ENCODE measurements at places on chromosomes 2 and 18.

DNA sequence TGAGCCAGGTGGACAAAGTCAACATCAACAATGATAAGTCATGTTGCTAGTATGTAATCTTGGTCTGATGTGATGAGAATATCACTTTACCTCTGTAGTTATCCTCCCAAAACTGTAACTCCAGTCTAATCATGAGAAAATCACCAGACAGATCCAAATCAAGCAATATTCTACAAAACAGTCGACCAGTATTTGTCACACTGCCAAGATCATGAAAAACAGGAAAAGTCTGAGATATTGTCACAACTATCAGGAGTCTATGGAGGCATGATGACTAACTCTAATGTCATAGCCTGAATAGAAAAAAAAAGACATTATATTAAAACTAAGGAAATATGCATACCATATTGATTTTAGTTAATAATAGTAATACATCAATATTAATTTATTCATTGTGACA, 1883.3 kb upstream of the CELF4 start:
- peak; percentile 60 for DNase-seq

DNA sequence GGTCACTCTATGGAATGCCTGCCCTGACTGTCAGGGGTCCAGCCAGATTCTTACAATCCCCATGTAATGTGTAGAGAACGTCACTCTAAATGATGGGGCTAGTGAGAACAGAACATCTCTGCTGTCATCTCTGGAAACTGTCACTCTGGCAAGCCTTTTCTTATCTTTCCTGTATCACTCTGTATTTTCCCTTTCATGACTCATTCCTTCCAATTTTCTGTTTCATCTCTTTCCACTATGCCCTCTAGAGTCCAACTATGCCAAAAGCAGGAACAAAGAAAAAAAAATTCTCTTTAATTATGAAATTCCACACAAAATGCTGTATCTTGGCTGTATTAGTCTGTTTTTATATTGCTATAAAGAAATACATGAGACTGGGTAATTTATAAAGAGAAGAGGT, 608.8 kb downstream of the ADCYAP1 start:
- DNase-seq = peak; percentile 8

DNA sequence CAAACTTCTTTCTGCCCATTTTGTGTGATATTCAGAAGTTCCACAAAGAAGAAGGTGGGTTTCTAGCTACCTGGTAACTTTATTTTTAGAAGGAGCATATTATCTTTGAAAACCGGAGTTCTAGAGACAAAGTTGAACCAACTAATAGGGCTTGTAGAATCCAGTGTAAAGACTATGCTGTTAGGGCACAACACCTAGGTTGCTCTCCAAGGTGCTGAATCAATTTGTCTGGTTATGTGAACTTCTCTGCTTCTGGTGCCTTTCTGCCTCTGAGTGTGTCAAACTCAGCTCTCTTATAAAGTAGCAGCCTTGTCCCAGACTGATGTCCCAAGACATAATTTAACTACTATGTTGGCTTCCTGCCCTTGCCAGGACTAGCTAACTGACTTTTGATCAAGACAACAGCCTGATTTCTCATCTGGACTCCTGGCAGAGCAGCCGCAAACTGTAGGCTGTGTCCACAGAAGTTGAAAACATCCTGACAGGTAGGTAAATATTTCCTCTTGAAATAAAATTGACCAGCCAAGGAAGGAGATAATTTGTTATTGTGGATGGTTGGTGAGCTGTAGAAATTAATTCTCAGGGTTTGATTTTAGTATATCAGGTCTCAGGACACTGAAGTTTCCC, 119.4 kb downstream of the CYRIA start:
- peak; percentile 67 for DNase-seq

DNA sequence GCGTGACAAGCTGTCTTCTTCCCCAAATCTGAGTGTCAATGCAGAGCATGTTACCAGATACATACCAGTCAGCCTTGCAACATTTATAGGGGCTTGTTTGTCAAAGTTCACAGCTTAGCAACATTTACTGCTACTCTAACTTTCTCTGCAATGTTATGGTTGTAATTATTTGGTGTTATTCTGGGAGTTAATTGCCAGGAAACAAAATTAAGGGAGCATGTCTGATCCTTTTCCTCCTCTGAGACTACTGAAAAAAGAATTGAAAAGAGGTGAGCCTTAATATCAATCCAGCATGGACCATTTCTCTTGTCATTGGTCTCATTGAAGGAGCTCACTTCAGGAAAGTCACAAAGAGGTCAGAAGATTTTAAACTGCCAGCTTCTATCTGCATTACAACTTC, 465.6 kb upstream of the LINC00305 start:
- DNase-seq = no peak

DNA sequence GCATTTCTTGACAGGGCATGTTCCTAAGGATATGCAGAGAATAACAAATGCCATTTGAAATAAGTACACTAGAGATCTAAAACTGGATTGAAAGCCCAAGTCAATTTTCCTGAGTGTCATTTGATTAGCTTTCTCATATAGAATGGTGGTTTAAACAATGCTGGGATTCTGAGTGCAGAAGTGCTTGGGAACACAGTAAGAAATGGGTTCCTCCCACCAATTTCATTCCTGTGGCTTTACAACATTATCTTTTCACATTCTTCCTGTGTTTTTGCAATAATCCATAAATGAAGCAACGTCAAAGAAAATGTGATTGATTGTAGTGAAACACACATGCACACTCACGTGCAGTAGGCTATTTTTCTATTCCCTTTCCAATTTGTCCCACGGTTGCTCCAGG, 1858.4 kb upstream of the PIK3C3 start:
- peak; percentile 42 for DNase-seq

GRCh38 chr18:12377556-12378197, 650 bp upstream of the AFG3L2 start:
- DNase-seq = no peak

GRCh38 chr2:79638410-79638809, 125.6 kb downstream of the CTNNA2 start:
- no peak for DNase-seq

DNA sequence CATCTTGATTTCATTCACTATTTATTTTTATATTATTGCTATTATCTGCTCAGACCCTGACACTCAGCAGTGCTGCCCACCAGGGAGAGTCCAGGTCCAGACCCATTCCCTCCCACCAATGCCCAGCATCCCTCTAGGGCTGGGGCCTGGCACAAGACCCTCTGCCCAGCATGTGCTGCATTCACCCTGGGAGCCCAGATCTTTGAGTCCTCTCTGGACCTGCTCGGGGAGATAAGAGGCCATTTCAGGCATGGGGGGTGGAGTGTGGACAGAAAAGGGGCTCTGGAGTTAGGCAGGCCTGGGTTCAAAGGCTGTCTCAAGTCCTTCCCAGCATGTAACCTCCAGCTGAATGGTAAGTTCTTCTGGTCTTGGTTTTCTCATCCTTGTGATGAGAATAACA, 209.6 kb downstream of the CYP26B1 start:
- no peak for DNase-seq

GRCh38 chr2:54259413-54260240, 3.6 kb upstream of the TSPYL6 start:
- DNase-seq = no peak

DNA sequence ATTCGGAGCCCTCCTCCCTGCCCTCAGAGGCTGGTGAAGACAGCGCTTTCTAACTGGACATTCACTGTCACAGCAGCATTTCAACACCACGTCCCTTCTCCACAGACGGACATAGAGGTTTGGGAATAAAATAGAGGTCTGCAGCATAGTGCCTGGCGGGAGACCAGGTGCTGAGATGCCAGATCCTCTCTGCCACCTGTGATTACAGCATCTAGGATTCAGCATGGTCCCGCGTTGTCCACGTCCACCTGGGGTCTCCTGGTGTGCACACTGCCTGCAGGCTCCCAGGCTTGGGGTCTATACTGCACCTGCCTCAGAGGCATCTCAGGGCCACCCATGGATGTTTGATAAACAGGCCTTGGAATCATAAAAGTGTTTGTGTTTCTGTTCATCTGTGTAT, 175.5 kb downstream of the TMEM18 start:
- no peak for DNase-seq

- DNase-seq = no peak
Measured at GRCh38 chr2:227351639-227352038, 26.6 kb downstream of the MFF start.

GRCh38 chr2:96249654-96250053, 16.1 kb downstream of the TMEM127 start:
- no peak for DNase-seq

DNA sequence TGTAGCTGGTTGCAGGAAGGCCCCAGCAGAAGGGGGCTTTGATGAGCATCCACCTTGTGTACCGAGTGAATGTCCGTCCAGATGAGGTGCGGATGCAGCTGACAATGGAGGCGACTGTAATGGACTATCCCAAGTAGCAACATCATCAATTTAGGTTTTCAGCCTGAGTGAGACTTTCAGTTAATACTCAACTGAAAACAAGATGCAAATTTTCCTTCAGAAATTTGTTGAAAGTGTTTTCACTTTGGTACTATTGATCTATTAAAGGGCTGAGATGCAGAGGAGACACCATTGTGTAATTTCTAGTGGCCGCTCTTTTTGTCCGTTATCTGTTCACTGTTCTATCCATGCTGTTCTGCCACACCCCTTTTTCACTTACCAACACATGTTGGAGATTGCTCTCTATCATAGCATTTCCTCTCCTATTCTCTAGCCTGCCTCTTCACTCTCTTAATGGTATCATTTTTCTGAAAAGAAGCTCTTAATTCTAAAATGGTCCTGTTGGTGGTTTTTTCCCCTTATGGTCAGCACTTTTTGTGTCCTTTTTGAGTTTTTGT, 12.0 kb upstream of the CASP8 start:
- no peak for DNase-seq

DNA sequence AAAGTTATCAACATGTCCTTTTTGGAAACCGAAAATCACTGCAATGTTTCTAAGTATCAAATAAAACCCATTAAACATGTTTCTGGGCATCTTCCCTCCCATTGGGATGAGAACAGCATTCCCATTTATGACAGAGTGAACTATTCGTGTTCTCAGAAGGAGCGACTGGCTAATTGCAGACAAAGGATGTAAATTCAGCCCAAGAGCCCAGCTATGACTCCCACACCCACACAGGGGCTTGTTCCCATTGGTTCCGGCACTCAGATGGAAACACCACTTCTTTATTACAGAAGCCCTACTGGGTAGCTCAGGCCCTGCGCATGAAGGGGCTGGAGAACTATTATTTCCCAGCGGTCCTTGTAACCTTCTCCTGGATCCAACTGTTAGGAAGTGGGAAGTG, 16.6 kb upstream of the NPAS2 start:
- no peak for DNase-seq

- DNase-seq = peak; percentile 40
Measured at GRCh38 chr2:171056307-171056706, 104.4 kb downstream of the TLK1 start.

DNA sequence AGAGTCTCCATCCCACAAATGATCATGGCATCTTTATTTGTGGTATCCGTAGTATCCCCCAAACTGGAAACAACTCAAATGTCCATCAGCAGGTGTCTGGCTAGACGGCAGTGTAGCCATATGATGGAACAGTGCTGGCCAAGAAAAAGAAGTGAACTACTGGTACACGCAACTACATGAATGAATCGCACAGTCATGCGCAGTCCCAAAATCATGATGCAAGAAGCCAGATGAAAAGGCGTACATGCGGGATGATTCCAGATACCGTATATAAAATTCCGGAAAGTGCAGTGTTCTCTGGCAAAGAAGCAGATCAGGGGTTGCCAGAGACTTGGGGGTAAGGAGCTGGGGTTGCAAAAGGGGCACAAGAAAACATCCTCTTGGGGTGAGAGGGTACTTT, 102.5 kb downstream of the ASAP2 start:
- no peak for DNase-seq

- peak; percentile 46 for DNase-seq
Measured at GRCh38 chr2:171185941-171186340, 25.2 kb upstream of the TLK1 start.

GRCh38 chr18:22110461-22110924, 58.9 kb upstream of the GATA6 start:
- no peak for DNase-seq

DNA sequence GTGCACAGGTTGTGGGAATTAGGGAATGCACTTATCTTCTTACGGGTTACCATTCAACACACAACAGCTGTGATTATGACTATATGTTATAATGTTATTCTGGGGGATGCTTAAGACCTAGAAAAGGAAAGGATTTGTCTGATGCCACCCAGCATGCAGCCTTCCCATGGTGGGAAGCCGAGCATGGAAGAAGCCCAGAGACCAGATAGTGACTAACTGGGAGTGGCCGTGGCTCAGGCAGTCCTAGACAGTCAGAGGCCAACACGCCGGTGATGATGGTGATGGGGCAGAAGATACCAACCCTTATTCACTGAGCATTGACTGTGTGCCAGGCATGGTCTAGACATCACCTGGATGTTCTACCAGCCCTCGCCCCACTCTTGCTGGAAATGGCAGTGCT, 35.9 kb downstream of the CYRIA start:
- no peak for DNase-seq

DNA sequence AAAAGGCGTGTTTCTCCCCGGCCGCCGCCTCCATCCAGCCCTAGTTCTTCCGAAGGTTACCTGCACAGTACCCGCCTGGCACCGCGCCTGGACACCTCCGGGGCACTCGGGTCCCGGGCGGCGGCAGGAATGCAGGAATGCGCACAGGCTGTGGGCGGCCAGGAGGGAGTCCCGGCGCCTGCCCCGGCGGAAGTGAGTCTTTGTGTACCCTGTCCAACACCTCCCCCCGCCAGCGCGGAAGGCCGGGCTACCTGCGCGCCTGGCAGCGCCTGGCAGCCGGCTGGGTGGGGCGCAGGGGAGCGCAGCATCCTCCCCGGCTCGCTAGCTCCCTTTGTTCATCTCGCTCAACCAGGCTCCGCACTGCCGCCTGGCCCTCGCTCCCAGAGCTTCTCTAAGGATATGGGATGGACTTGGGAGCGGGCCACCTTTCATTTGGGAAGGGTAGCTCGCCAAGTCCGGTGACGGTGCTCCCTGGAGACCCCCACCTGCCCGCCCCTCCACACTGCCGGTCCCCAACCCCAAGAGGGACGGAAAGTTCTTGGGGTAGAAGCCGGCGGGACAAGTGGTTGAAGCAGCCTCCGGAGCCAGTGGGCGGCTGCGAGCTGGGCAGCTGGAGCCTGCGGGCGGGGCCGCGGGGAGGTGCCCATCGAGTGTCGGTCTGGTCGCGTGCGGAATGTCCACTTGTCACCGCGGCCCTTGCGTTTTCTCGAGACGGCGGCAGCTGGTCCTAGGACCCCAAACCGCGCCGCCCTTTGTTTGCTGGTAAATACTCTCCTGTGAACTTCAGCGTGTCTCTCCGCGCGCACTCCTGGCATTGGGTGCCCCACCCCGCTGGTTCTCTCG, 1.2 kb upstream of the ST6GAL2 start:
- DNase-seq = no peak

DNA sequence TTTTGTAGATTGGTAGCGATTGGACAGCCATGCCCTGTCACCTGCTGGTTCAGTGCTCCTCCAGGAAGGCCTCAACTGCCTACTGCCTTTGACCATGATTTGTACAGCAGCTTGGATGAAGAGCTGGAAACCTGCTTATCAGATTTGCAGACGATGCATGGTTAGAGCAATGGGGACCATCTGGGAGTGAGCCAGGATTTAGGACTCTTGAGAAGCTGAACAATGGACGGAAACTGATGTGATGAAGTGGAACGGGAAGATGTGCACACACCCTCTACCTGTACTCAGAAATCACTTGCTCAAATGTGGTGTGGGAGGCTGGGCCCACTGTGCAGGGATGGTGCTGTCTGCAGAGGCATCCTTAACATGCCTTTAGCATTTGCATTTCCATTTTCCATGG, 57.2 kb downstream of the NCK2 start:
- DNase-seq = no peak

- no peak for DNase-seq
Measured at GRCh38 chr18:27014841-27015240, 149.3 kb upstream of the AQP4 start.
